ENCODE measurements at places on chromosomes 7 and 10.

GRCh38 chr7:21134631-21135030 lies 293.3 kb upstream of the SP4 start:
- DNase-seq, result no peak

- no peak for DNase-seq
These were observed 361.7 kb upstream of the ETV1 start for GRCh38 chr7:14351167-14351566.

DNA sequence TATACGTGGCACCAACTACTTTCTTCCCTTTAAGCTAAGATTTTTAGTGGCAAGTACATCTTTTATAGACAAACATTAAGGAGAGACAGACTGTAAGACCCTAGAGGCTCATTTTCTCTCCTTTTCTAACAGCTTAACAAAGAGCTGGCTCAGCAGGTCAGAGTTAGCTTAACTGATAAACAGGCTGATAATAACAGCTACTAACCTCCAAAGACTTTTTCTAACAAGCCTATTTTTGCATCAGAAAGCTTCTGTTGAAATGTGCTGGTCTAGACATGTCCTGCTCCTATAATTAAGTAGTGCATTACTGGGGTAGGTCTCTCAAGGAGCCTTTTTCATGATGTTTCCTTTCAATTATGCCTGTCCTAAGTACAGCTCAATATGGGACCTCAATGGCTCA lies 238.2 kb upstream of the FAM3C start:
- DNase-seq, result no peak

- no peak for DNase-seq
These were observed 6.5 kb upstream of the CHST3 start for GRCh38 chr10:71957546-71958275.

- no peak for DNase-seq
These were observed 105.3 kb downstream of the ADCY1 start for GRCh38 chr7:45679516-45679915.

GRCh38 chr10:72069751-72070526 lies 18.4 kb downstream of the SPOCK2 start:
- DNase-seq, result peak; percentile 64

DNA sequence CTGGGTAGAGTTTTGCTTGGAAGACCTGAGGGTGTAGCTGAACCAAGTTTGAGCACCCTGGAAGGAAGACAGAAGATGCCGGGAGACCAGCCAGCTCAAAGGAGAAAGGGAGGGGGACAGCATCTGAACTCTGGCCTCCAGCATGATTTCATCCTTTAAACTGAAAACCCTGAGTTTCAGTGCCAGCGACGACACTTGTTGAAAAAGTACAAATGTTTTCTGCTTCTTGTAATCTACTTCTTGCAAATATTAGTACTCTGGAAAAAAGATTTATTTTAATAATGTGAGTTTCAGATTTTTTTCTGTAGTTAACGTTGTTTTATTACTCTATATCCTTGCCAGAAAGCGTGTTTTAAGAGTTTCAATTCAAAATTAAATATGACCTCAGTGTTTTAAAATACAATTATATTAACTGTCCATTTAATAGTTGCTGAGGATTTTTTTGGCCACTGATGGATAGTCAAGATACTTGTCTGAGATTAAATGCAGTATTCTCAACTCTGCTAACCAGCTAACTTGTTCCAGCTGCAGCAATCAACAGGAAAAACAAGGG lies 227.7 kb downstream of the MGMT start:
- DNase-seq, result no peak

DNA sequence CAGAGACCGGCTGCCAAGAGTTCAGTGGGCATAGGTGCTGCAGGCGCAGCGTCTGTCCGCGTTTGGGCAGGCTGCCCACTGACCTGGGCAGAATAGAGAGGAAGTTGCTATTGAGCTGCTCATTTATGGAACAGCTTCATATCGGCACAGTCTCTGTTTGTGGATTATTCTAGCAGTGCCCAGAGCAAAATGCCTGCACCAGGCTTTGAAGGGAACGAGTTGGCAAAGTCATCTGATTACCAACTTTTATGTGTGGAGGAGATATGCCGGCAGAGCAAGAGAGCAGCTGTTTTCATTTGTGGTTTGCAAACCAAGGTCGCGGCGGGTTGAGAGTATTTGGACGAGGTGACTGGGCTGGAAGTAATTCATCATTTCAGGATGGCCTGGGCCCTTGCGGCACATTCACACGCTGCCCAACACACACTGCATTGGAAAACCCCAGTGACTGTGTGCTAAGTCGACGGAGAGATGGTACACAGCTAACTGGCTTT lies 228.5 kb downstream of the TCERG1L start:
- peak; percentile 47 for DNase-seq

DNA sequence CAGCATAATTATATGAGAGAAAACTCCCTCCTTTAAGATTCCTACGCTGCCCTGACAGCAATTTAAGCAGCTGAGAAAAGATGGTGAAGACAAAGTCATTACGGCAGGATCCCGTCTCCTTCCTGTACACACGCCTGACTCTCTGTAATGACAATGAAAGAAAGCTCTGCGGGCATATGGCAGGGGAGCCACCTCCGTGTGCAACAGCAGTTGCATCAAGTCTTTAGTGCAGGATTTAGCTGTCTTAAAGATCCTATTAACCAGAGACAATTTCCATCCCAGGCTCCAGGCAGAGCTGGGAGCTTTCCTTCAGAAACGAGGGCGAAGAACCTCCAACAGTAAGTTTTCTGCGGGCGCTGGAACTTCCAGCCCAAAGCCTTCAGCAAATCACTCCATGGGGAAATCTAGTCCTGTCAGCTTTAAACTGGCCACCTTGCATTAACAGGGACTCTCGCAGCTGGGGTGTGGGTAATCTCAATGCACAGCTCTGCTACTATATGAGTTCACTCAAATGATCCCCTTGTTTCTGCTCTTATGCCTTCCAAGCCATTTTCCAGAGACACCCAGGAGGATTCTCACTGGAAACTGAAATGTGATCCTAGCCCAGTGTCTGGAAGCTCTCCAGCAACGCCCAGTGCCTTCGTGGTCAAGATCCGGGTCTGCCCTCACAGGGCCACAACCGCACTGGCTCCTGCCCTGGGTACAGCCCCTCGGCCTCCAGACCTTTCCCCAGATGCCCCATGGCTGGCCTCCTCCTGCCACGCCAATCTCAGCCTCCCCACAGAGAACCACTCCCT lies 74.9 kb downstream of the CTBP2 start:
- no peak for DNase-seq

DNA sequence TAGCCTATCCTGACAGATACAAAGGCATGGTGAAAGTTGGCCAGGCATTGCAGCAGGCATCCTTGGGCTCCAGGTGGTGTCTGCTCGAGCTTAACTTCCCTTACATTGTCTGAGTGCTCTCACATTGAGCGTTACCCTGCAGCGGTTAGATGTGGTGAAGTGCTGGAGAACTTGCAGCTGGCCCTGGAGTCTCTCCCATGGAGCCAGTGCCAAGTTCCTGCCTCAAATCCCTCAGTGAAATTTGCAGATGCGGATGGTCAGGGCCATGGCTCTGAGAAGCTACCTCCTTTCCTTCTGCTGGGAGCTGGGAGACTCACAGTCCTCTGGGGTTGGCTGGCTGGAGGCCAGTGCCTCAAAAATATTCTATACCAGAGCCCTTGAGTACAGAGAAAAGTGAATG lies 3.3 kb upstream of the ZNF746 start:
- no peak for DNase-seq

GRCh38 chr10:93566435-93567276 lies at the start of gene FFAR4:
FFAR4 (plus strand) TSS chr10:93566665; CDS start chr10:93566721, 56 bp downstream.
- peak; percentile 30 for DNase-seq

DNA sequence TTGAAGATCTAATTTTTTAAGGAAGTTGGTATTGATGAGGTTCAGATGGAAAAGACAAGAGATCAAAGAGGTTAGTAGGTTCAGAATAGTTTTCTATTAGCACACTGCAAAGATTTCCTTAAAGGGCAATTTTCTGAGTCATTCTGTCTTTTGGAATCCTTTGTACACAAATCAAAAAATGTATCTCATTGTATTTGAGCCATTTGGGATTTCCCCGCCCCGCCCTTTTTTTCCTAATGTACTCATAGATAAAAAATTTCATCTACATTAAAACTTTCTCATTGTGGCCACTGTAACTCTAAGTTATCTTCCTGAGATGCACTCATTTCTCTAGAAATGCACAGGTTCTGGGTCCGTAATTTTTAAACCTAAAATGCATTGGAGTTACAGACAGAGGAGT lies 12.1 kb downstream of the GIMAP6 start:
- no peak for DNase-seq

DNA sequence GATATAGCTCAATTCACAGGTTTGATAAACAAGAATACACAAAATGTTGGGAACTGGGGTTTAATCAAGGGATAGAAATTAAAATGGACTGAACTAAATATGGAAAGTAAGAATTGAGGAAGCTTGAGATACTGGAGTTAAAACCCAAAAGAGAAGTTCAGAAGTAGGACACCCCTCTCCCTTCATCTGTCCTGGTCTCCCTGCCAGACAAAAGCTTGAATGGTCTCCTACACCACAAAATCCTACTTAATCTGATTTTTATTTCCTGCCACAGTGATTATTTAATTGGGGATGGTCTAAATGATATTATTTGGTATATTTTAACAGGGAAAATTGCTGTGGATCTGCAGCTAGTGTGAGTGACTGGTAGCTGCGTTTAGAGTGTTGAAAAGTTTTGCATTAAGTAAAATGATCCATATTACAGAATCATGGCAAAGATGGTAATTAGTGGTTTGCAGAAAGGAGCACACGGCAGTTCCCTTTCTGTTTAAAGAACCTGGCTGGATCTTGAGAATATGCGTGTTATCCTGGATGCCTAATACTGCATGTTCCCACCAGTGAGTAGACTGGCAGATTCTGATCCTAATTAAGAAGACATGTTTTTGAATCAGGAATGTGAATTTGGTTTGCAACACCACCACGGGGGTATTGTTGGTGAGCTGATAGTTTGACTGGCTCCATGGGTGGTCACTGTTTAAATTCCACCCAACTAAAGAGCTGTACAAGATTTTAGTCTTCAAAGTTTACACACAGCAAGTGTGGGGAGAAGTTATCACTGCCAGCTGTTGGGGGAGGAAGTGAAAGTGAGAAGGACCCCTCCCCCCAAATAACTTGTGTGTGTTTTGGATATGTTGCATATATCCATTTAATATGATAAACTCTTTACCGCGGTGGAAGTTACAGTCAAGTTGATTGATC lies 5.5 kb downstream of the RBM20 start:
- DNase-seq, result peak; percentile 60

DNA sequence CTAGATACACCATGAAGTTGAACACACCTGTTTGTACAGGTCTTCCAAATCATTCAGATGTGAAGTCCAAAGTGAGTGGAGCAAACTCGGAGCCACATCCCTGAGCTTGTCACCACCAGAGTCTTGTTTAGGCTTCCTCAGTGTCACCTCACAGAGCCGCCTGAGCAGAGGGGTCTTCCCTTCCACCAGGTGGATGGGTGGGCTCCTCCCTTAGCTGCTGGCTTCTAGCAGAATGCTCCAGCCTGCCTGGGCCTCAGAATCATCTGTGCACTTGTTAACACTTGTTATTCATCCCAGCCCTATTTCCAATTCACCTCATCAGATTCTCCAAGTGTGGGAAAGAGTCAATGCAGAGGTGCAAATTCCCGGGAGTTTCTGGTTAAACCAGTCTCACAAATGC lies 32.5 kb downstream of the C10orf71 start:
- DNase-seq, result no peak

- DNase-seq, result no peak
These were observed 55.5 kb downstream of the PLXNA4 start for GRCh38 chr7:132520591-132521280.

DNA sequence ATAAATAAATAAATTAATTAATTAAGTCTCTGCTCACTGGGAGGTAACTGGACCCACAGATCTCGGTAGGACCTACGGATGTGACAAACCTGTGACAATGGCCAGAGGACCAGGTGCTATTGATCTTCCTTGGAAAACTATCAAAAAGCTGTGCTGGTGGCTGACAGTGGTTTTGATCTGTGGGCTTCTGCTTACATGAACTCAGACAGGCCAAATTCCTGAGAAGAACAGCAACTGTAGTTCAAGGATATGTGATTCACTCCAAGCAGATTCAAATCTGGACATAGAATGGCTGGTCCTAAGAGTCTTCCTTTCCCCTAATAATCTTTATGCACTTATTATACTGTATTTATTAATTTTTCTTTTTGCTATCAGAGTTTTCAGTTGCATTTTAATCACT lies 80.0 kb downstream of the ATXN7L1 start:
- DNase-seq, result no peak

- peak; percentile 5 for DNase-seq
These were observed 172.0 kb downstream of the DGKI start for GRCh38 chr7:137674551-137675409.

- peak; percentile 36 for DNase-seq
These were observed 10.7 kb downstream of the PSAP start for GRCh38 chr10:71840177-71840957.

- DNase-seq, result no peak
These were observed 66.5 kb downstream of the SHH start for GRCh38 chr7:155745737-155746136.

DNA sequence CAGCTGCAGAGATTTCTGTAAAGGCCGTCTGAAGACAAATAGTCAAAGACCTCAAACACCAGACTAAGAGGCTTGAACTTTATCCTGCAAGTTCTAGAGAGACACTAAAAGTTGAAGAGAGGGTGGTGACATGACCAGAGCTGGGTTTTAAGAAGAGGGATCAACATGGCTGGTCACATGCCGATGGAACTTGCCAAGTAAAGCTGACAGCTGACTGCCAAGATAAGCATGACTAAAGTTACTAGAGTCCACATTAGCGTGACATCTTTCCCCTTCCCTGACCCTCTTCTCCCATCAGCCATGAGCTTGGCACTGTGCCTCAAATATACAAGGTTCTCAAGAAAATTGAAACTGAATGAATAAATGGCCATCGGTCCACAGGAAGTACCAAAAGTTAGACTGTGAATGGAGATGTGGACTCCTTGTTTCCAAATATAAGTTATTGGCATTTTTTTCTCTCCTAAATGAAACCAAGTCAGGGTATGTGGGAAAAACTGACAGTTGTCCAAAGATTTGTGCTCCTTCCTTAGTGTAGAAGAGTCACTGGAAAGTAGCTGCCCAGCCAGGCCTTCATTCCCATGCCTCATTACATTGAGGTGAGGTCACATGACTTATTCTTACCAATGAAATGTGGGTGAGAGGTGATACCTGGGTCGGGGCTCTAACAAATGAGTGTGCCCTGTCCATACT lies 24.5 kb downstream of the XPNPEP1 start:
- no peak for DNase-seq

DNA sequence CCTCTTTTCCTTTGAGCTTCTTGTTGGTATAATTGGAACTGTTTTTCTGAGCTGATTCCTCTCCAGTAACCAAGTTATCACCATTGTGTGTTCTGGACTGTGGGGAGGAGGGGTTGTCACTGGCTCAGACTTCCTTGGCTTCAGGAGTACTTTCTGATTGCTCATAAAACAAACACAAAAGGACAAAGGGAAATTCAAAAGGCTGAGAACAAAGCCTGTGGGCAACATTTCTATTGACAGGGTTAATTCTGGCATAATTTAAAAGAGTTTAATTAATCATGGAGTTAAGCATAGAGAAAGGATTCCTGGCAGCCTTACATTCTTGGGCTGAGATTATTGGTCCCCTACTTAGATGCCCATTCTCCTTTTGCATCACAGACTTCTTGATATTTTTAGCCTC lies 222.9 kb upstream of the KMT2E start:
- no peak for DNase-seq

- DNase-seq, result no peak
These were observed 23.1 kb downstream of the HTRA1 start for GRCh38 chr10:122484276-122485060.

GRCh38 chr10:43399320-43400310 lies 9.4 kb downstream of the HNRNPF start:
- DNase-seq, result no peak

GRCh38 chr10:24437302-24437701 lies 228.4 kb downstream of the KIAA1217 start:
- no peak for DNase-seq

GRCh38 chr7:93973134-93973533 lies 31.0 kb downstream of the BET1 start:
- no peak for DNase-seq

Measured in common myeloid progenitor, CD34-positive (primary cell).